ENCODE measurements at places on chromosomes 1 and 21. TPM values are rescaled to one million over a fixed set of nuclear protein-coding genes. Genes with fewer than 3 reads are reported as not detected.

The HUNK gene
- not detected for total RNA-seq

The NBPF4 gene
- 0.51 TPM for total RNA-seq

The SH3BGR gene
- 1.2 TPM for total RNA-seq

The KRTAP27-1 gene
- not detected for total RNA-seq

The GPR161 gene
- 0.27 TPM for total RNA-seq

The PTPRC gene
- 773 TPM for total RNA-seq

The PRAMEF2 gene
- total RNA-seq, result not detected

The MR1 gene
- 38.8 TPM for total RNA-seq

The CORT gene
- total RNA-seq, result not detected

The SPOCD1 gene
- not detected for total RNA-seq

The MX2 gene
- 74.2 TPM for total RNA-seq

The HPDL gene
- 4.5 TPM for total RNA-seq

The SYNC gene
- total RNA-seq, result not detected

The GABRD gene
- not detected for total RNA-seq

The MIXL1 gene
- total RNA-seq, result not detected

The MPZ gene
- total RNA-seq, result 7.0 TPM

The LCE3E gene
- total RNA-seq, result not detected

The PTPN14 gene
- total RNA-seq, result 4.2 TPM

All from T-helper 1 cell treated with Interleukin-12 subunit alpha and Interleukin-12 subunit beta and Interleukin-4 antibody, amounts not matched to agents 30 ng/mL and 1 ng/mL, for 36 hours (primary cell).